Psoas muscle (tissue), 8 donors: ENCODE measurements at places on chromosomes 3 and 15. TPM values are rescaled to one million over a fixed set of nuclear protein-coding genes. Genes with fewer than 3 reads are reported as not detected.
A peak's percentile ranks its signal among the peaks of the same experiment; 100 is the strongest.

DNA sequence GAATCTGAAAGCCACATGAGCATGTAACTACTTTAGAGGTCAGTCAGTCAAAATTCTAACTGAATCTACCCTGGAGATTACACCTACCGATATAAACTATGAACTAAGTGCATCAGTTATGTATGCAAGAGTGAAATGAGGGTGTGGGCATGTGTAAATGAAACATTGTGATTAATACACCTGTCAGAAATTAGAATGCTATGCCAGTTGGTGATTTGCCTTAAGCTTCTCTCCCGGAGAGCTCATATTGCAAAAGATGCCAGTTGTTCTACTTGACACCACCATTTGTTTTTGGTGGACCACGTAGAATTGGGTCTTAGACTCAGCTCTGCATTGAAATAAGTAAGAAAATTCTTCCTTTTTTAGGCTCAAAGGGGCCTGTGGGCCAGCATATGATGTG lies 91.0 kb upstream of the KBTBD8 start:
- H3K27me3 ChIP-seq: peaks cover 9% of the 10 kb centered on the region
- H3K36me3 ChIP-seq: no peaks in the 10 kb centered on the region
- no peaks in the 10 kb centered on the region for H3K4me1 ChIP-seq
- no peak overlapping the region for H3K4me3 ChIP-seq

DNA sequence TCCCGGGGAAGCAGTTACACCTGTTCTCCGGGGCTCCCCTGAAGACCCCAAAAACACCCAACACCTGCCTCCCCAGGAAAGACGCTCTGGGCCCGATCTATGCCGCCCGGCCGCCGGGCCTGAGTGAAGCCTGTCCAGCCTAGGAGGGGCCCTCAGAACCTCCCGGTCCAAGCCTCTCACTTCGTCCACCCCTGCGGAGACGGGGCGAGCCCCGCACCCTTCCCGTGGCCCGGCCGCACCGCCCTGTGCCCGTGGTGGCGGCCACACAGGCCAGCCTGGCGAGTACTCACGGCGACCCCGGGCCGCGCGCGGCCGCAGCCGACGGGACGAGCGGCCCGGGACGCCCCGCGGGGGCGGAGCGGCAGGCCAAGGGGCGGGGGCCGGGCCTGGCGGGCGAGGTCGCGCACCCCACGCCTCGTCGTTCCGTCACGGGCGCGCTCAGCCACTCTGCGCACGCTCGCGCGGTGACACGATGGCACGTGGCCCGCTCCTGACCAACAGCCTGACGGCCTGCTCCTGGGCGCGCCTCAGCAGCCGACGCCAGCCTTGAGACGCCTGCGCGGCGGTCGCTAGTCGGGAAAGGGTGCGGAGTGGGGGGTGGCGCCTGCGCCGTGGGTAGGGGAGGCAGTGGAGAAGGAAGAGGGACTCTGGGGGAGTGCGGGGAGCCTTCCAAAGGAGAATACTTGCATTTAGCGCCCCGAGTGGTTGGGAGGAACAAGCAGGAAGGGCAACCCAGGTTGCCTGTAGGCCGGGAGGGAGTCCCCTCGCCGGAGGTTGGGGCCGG lies at the start of gene PARP6:
Gene PARP6, minus strand, starts transcription at position 342 of the 784 bp plus-strand sequence. CDS start 5,077 bp downstream, outside the sequence.
- peak within 1 kb of the TSS; percentile 93 for H3K4me3 ChIP-seq
- DNase-seq: peak; percentile 100
- H3K4me1 ChIP-seq: peaks cover 23% of the 10 kb centered on the region
- H3K36me3 ChIP-seq: peaks cover 33% of the 10 kb centered on the region

DNA sequence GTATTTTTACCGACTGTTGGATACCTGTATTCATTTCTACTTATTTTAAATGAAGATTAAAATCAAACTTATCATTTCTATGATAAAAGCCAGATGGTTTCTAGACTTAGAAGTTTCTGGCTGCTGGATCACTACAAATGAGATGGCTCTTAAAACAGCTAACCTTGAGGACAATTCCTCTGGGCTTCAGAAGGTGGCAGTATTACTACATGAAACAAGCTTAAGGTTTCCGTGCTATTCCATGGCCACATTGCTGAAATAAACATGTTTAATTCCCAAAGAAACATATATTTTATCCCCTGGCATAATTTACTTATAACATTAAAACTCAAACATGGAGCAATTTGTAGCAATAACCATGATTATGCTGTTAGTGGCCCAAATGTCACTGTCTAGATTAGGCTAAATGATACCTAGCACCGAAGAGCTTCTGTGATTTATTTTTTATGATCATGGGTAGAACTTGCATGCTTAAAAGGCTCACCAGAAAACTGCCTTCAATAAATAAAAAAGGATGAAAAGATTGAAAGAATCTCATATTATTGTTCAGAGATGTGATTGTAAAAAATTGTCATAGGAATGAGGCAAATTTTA lies 204.0 kb upstream of the NANOGP8 start:
- peaks cover 7% of the 10 kb centered on the region for H3K4me1 ChIP-seq
- no peaks in the 10 kb centered on the region for H3K27me3 ChIP-seq
- no peak overlapping the region for H3K4me3 ChIP-seq
- H3K27ac ChIP-seq: no peak overlapping the region

DNA sequence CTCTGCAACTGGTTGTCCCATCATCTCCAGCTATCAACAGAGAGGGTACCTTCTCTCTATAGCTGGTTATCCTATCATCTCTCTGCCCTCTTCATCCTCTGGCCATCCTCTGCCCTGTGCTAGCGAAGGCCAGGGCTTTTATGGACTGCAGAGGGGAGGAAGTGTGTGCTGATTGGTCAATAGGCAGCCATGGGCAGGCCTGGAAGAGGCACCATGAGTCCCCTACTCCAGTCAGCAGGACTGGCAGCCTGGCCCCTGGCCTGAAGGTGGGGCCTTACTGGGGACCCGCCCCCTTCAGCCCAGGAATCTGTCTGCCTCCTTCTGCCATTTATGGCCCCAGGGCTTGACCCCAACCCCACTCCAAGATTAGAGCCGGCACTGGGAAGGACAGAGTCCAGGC lies 10.4 kb upstream of the TRIM59 start:
- H3K4me3 ChIP-seq: no peak overlapping the region
- no peaks in the 10 kb centered on the region for H3K27me3 ChIP-seq
- H3K4me1 ChIP-seq: no peaks in the 10 kb centered on the region
- H3K36me3 ChIP-seq: no peaks in the 10 kb centered on the region
- H3K27ac ChIP-seq: no peak overlapping the region

RFX7 gene
- 16.6 TPM for total RNA-seq
